Activated T-cell treated with anti-CD3 and anti-CD28 coated beads for 24 hours (primary cell): ENCODE measurements at places on chromosomes 16 and 17.

DNA sequence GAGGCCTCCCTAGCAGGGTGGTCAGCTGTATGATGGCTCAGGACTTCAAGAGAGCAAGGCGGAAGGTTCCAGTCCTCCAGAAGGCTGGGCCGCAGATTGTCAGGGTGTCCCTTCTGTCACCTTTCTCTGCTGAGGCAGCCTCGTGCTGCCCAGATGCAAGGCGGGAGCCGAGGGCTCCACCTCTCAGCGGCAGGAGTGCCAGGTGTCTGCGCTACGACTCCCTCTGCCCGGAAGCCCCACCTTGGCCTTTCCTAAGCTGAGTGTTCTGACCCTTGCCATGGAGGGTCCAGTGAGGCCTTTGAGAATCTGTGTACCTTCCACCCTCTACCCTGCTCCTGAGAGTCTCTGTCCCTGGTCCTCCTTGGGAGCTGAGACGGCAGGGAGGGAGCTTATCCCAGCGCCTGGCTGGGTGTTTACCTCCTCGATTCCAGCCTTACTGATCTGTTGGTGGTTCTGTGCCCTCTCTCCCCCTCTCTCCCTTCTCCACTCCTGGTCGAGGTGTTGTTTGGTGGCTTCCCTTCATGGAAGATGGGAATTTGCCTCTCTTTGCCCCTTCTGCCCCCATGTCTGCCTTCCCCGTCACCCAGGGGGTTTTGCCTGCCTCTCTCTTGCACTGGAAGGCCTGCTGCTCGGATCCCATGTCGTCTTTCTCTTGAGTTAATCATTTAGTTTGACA lies 2.2 kb upstream of the ZNF750 start:
- DNase-seq, result no peak

DNA sequence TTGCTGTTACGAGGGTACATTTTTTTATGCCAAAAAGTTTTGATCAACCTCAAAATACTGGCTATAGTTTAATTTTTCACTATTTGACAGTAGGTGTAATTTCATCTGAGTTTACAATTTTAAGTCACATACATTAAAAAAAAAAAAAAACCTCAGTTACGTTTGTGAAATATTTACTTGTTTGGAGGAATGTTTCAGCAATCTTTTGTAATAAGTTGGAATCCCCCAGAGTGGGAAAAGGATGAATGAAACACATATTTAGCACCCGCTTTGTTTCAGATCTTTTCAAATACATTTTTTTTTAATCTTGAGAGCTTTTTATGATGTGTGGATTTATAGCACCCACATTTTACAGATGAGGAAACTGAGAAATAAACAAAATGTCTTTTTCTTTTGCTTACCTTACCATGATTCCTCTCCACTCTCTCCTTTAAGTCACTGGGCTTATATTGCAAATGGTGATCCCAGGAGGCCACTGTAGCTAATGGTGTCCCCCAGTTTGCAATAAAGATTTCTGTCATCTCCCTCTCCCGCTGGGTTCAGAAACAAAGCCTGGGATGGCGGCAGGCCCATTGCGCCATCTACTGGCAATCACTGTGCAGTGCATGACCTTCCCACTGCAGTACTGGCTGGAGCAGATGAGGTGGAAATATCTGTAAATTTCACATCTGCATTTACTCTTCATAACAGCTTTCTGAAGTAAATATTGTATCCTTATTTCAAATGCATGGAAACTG lies 27.7 kb downstream of the TBC1D3B start:
- DNase-seq, result peak; percentile 56

DNA sequence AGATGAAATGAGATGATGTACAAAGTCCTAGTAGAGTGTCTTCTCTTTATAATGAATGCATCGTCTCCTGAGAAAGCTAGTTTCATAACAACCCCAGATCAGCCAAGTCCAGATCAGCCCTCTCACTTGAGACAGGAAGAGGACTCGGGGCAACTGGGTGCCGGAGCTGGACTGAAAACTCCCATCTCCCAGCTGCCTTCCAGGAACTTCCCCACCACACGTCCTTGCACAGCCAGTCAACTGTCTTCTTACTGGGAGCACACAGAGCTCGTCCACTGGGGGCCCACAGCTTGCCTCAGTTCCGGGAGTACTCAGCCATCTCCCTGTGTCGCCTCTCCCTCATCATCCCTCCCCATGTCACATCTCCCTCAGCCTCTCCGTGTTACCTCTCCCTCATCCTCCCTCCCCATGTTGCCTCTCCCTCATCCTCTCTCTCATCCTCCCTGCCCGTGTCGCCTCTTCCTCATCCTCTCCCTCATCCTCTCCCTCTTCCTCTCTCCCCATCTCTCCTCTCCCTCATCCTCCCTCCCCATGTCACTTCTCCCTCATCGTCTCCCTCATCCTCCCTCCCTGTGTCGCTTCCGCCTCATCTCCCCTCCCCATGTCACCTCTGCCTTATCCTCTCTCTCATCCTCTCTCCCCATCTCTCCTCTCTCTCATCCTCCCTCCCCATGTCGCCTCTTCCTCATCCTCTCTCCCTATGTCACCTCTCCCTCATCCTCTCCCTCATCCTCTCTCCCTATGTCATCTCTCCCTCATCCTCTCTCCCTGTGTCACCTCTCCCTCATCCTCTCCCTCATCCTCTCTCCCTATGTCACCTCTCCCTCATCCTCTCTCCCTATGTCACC lies 22.4 kb upstream of the KCNH6 start:
- DNase-seq, result no peak

DNA sequence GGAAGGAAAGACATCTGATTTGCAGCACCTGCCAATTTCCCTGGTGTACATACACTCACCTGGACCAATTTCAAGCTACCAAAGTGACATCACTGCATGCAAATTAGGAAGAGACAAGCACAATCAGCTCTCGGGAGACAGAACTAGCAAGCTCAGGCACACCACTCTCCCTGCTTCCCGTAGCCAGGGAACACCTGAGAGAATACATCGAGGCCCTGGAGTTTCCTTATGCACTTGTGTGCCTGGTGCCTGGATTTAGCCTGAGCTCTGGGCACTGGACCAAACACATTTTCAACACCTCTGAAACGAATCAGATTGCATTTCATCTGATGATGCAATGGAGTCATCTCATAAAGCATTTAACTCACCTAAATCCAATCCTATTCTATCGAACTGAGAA lies 110.5 kb downstream of the HS3ST2 start:
- DNase-seq, result no peak

- DNase-seq, result no peak
These were observed 130.2 kb upstream of the CHMP6 start for GRCh38 chr17:80861418-80861815.

GRCh38 chr16:30353438-30354129 lies 1.5 kb downstream of the CD2BP2 start:
- DNase-seq, result no peak

DNA sequence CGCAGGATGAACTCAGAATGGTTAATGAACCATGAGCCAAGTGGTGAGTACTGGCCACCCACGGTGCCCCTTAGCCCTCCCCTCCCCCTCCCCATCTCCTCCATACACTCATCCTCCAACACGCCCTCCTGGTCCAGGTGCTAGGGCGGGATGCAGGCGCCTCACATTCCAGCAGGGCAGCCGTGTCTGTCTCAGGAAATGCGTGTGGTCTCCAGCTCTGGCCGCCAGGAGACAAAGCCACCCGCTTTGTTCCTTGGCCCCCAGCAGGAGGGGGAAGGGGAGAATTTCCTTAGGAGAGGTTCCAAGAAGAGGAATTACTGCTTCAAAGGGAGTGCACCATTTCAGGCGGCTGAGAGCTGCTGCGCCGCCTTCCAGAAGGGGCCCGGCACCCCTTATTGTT lies 29.7 kb upstream of the RMI2 start:
- DNase-seq, result no peak

GRCh38 chr17:63984651-63985386 lies 12.1 kb upstream of the SCN4A start:
- DNase-seq, result peak; percentile 31

- no peak for DNase-seq
These were observed 152.4 kb downstream of the IRX5 start for GRCh38 chr16:55083052-55083451.

DNA sequence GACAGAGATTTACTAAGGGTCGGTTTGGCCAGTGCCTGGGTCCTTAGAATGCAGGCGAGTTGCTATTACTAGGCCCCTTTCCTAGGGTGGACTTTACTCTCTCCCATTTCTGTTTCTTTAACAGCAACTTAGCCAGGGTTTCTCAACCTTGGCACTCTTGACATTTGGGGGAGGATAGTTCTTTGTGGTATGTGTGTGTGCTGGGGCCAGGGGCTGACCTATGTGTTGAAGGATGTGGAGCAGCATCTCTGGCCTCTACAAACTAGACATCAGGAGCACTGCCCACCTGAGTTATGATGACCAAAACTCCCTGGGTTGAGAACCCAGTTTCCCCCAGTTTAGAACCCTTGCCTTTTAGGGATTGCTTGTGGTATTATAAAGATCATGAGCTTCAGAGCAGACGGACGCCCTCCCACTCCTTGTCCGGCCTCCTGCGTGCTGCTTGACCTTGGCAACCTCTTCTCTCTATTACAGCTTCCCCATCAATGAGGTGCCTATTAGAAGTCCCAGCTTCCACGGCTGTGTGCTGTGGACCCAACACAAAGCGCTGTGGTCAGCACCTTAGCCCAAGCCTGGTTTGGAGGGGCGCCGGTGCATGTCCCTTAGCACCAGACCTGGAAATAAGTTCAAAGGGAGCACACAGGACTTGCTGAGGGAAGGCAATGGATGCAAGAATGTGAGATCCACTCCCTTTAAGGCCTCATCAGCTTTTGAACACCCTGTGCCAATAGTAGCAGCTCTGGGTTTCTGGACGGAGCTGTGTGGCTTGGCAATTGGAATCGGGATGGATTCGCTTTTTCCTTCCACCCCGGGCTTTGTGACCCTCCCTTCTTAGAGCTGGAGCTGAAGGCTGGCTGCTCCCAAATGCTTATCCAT lies 239.2 kb upstream of the MAF start:
- DNase-seq, result no peak

- DNase-seq, result no peak
These were observed 13.3 kb upstream of the MYH8 start for GRCh38 chr17:10435096-10435495.

- DNase-seq, result no peak
These were observed 54.4 kb downstream of the PITPNC1 start for GRCh38 chr17:67431249-67432015.

GRCh38 chr17:4998027-4998731 lies 429 bp downstream of the KIF1C start:
- DNase-seq, result no peak

DNA sequence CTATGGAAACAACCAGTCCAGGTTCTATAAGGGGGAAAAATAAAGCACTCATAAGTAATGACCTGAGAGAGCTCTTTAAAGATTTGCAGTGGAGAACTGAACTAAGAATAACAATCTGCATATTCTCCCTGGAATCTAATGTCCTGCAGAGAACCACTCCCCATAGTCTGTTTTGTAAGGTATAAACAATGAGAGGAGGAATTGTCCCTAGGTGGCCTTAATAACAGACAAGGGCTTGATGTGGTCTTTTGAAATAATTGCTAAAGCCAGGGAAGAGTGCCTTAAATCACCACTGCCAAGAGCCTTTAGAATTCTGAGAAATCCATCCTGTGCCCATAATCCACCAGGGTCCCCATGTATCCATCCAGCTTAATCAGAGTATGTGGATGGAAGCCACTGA lies 106.3 kb downstream of the CDH11 start:
- no peak for DNase-seq

- DNase-seq, result no peak
These were observed 21.6 kb downstream of the PLA2G10 start for GRCh38 chr16:14672403-14672971.

GRCh38 chr17:61002316-61002736 lies 324.7 kb downstream of the BCAS3 start:
- DNase-seq, result no peak

DNA sequence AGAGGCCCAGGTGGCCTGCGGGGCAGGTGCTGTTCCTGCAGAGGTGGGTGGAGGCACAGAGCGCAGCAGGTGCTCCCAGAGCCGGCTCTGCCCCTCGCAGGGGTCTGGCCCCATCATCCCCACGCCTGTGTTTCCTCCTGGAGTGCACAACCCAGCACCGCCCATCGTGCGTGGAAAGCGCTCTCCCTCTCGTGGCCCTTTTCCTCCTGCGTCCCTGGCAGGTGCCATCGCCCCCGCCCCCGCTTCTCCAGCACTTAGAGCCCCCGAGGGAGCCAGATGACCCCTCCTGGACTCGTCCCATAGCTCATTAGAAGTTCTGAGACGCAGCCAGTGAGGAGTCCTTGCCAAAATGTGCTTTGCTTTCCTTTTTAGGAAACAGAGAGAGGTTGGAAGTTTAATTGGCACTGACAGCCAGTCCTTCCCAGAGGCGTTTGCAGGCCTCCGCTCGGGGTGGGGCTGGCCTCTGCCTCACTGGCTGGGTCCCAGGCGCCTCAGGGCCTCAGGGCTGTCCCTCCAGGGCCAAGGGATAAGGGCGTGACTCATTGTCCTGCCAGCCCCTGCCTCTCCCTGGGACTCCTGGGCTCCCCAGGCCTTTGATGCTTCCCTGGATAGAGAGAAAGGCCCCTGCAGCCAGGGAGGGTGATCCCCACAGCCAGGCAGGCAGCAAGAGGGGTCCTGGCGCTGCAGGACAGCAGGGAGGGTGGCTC lies 32.2 kb upstream of the CHMP6 start:
- no peak for DNase-seq

DNA sequence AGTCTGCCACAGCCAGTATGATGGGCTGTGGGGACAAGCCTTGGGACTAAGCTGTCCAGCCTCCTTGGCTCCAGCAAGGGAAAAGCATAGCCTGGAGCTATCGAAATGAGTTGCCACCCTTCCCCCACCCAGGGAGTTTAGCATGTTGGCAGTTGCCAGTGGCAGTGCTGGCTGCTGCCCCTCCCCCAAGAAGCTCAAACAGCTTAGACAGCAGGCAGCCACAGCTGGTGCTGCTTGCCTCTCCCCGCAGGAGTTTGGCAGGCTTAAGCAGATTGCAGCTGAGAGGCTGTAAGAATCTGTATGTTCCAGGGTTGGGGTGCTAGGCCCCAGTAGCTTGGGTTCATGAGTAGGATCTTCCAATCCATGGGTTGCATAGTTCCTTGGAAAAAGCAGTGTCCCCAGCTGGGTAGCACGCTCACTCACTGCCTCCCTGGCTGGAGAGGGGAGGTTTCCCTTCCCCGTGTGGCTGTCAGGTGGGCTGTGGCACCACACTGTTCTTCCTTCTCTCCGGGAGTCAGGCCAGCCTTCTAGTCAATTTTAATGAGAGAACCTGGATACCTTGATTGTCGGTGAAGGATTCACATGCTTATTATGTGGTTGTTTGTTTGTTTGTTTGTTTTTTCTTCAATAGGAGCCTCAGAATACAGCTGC lies 506.1 kb downstream of the CDH11 start:
- no peak for DNase-seq
